ENCODE measurements at places on chromosomes 6 and 20.

GRCh38 chr6:156976216-156977127, 199.3 kb downstream of the ARID1B start:
- no peak for DNase-seq

DNA sequence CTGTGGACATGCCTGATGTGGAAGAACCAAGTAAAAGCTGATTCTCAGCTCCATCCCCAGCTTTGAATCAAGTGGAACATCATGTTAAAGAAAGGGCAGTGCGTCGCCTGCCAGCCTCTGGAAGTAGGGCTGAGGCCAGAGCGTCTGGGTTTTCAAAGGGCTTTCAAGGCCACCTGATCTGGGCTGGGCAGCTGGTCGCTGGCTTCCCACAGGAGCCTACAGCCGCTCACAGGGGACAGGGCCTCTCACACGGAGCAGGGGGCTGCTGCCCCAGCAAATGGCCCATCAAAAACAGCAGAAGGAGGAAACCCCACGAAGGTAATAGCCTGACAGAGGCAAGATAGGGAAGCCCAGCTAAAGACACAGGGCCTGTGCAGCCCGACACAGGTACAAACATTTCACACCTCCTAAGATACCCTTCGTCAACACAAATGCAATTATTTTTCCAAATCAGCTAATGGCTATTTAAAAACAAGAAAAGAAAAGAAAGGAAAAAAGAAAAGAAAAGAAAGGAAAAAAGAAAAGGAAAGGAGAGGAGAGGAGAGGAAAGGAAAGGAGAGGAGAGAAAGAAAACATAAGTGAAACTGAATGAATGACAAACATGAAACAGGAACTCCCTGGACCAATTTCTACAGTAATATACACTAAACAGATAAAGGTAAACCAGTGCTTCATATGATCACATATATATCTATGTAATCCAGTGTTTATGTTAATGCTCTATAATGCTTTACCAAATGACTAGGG, 24.8 kb downstream of the RRBP1 start:
- DNase-seq, result no peak

DNA sequence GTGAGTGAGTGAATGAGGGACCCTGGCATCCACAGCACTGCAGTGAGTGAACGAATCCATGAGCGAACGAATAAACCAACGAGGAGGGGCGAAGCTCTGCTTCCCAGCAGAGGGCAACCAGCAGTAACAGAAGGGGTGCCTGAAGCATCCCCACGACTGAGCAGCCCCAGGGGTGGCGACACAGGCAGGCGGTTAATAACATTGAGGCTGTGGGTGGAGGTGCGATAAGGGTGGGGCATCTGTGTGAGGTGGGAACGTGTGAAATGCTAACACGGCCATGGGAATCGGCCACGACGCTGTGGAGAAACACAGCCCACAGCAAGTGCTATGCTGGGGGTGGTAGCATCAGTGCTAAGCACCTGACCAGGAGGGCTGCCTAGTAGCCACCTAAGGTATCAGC, 75.9 kb downstream of the TAF4 start:
- no peak for DNase-seq

GRCh38 chr6:43978473-43979346, 148.5 kb downstream of the MRPL14 start:
- no peak for DNase-seq

DNA sequence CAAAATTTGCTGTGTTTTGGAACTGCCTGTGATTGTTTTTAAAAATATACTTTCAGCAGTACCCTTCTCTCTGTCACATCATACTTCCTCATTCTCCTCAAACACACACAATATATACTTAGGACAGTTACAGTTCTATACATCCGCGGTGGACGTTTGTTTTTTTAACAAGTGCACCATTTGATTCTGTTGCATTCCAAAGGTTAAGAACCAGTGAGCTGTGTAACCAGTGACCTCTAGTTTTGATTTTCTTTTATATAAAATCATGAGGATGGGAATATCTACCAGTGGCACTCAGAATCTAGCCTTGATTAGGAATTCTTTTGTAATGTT, 152.8 kb downstream of the CARMIL1 start:
- DNase-seq, result no peak

GRCh38 chr6:138499303-138500018, at the start of gene NHSL1:
Gene NHSL1, minus strand, starts transcription at chr6:138499494. Its CDS starts 204 bp downstream, at chr6:138499290.
- no peak for DNase-seq

GRCh38 chr6:4637691-4638433, 138.3 kb upstream of the CDYL start:
- DNase-seq, result no peak

GRCh38 chr6:26570027-26570809, 26.5 kb upstream of the ABT1 start:
- no peak for DNase-seq

DNA sequence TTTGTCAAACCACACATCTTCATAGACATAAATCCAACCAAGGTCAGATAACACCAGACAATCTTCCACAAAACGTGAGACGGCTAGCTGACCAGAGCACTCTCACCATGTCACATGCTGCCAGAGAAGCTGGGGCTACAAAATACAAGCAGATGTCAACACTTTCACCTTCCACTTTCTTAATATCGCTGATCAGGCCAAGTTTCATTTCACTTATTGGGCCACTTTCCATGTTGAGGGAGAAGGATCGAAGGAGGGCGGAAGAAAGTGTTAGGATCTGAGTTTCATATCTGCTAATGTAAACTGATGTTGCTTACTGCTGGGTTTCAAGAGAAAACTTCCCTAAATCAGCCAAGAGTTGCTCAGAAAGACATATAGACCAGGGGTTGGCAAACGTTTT, 177.0 kb upstream of the PRDM1 start:
- DNase-seq, result no peak

DNA sequence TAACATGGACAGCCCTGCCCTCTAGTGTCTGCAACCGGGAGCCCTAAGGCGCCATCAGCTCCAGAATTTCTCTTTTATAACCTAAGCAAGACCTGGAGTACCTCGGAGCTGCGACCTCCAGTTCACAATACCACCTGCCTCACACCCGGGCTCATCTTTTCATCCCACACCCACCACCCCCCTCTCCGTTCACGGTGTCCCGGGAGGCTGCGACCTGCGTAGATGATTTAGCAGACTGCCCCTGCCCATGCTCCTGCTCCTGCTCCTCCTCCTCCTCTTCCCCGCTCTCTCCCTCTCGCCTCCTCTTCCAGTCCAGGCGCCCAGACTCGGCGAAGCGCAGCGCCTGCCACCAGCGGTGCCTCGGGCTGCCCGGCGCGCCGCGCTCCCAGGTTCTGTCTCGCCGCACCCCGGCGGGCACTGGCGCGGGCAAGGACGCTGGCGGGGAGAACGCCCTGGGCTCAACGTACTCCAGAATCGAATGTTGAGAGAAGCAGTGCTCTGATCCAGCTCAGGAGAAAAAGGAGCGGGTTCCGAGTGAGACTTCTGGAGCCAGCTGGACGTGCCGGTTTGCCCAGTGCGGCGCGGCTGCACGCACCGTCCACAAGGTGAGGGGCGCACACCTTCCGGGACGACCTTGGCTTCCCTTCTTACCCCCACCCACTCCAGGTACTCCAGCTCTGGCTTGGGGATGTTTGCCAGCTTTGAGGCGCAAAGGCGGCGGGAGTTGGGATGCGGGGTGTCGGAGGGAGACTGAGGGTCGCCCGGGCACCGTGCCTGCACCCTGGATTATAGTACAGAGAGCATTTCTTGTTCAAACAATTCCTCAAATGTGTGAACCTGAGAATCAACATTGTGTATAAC, at the start of gene HTR1E:
Gene HTR1E (plus strand): TSS at position 310 of the 861 bp plus-strand sequence. CDS start 77,807 bp downstream, outside the sequence.
- DNase-seq, result no peak

- DNase-seq, result no peak
These were observed 13.8 kb downstream of the TFAP2A start for GRCh38 chr6:10401004-10401536.

DNA sequence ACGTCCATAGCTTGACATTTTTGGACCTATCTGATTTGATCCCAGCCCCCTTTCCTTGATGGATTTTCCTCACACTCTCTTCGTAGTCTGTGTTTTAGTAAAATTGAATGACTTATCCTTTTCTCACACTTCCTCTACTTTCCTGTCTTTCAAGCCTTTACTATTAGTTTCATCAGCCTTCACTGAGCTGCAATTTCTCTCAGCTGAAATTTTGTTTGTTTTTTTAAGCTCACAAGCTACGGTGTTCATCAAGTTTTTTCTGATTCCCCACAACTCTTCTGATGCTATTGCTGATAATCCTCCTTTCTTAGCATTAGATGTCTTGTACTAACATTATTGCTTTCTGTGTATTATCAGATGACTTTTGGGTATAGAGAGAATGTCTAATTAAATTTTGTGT, 263.7 kb downstream of the TBX18 start:
- DNase-seq, result no peak
